ENCODE measurements at places on chromosomes 6 and 20.
A peak's percentile ranks its signal among the peaks of the same experiment; 100 is the strongest.

GRCh38 chr20:57450931-57451330, 59.7 kb downstream of the RBM38 start:
- H3K27me3 ChIP-seq = no peaks in the 10 kb centered on the region
- no peaks in the 10 kb centered on the region for H3K36me3 ChIP-seq
- DNase-seq = no peak
- peak overlapping the region; percentile 19 for H3K4me3 ChIP-seq
- H3K27ac ChIP-seq = no peak overlapping the region

DNA sequence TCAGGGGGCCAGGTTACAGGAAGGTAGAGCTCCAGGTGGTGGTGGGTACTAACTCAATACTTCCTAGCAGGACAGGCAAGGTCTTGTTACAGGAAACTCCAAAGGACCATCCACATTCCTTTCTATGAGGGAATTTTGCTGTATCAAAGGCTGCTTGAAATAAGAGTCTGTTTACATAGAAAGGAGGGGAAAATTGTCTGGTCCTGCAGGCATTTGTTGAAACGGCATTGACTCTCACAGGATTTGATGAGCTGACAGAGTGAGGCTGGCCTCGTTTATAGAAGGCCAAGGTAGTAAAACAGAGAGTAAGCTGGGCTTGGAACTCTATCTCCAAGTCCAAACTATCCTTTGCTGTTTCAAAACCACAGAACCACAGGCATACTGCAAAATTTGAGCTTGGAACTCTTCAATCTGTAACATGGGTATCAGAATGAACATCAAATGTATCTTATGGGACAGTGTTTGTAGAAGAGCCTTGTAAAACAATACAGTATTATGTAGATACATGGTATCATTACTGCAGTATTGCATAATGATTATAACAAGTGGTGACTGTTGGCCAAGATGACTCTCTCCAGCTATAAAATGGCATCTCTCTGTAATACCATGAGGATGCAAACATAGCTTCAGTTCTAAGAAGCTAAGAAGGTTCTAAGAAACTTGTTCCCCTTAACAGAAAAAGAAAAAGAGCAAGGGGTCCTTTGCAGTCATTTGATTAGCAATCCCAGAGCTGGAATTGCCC, 61.5 kb downstream of the TRAM2 start:
- peaks cover 3% of the 10 kb centered on the region for H3K36me3 ChIP-seq
- no peak overlapping the region for H3K4me3 ChIP-seq
- H3K27me3 ChIP-seq = no peaks in the 10 kb centered on the region
- no peaks in the 10 kb centered on the region for H3K4me1 ChIP-seq

GRCh38 chr6:16764188-16764950, 3.1 kb upstream of the ATXN1 start:
- no peak for DNase-seq
- peaks cover 34% of the 10 kb centered on the region for H3K4me1 ChIP-seq
- H3K27ac ChIP-seq = no peak overlapping the region
- H3K27me3 ChIP-seq = no peaks in the 10 kb centered on the region
- no peak overlapping the region for H3K4me3 ChIP-seq

DNA sequence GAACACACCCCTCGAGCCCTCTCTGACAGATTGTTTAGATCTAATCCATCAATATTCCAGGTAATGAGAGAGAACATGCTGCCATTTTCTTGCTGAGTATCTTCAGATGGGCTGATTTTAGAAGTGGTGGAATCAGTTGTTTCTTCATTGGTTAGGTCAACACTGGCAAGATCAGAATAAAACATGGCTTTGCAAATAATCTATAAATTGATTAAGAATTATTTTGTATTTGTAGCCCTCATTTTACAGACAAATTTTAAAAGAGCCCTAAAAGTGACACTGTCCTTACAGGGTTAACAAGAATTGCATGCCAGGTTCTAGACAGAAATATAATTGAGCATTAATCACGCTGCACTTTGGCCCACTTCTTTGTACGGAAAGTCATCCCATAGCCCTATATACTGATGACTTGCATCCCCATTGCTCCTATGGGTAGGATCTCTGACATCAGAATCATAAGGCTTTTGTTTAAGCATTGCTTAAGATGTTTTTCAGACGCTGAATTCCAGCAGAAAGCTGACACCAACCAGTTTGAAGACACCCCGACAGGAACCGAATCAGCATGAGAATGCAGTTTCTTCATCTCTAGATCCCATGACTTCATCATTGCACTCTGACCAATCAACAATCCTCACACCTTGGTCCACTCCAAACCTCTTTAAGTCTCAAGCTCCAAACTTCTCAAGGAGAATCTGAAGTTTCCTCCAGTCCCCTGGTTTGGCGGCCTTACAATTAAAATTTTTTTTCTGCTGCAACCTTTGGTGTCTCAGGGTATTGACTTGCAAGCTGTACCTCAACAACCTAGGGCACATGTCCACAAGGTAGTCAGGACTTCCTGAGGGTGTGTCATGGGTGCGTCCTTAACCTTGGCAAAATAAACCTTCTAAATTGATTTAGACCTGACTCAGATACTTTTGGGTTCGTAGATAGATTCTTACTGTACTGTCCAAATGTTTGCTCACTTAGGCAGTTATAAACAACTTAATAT, 7.8 kb downstream of the TDP2 start:
- peaks cover 3% of the 10 kb centered on the region for H3K36me3 ChIP-seq
- no peaks in the 10 kb centered on the region for H3K4me1 ChIP-seq
- no peak for DNase-seq
- no peaks in the 10 kb centered on the region for H3K27me3 ChIP-seq

DNA sequence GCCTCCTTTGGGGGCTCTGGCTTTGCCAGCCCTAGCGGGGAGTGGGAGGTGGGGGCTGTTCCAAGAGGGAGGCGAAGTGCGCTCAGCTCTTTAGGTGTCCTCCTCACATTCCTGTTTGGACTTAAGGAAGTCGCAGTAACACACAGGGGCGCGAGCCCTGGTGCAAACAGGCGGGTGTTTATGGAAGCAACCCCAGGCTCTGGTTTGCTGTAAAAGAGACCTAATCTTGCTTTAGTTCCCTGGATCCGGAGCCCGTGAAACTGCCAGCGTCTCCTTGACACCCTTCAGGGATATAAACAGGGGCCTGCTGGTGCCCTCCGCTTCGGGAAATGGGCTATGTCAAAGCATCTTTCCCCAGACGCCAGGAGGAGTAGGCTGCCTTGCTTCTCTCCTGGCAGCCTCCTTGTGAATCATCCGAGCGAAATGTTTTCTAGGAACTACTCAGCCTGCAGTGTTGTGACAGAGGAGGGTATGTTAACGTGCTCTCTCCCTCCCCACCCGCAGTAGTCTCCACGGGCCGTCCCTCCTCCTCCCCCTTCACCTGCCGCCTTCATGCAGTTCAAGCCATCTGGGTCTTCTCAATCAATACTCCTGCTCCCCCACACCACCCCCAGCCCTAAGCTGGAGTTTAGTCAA, 168.0 kb upstream of the LRFN2 start:
- H3K27ac ChIP-seq = no peak overlapping the region
- H3K36me3 ChIP-seq = no peaks in the 10 kb centered on the region
- H3K4me1 ChIP-seq = no peaks in the 10 kb centered on the region
- H3K27me3 ChIP-seq = peaks cover 2% of the 10 kb centered on the region

DNA sequence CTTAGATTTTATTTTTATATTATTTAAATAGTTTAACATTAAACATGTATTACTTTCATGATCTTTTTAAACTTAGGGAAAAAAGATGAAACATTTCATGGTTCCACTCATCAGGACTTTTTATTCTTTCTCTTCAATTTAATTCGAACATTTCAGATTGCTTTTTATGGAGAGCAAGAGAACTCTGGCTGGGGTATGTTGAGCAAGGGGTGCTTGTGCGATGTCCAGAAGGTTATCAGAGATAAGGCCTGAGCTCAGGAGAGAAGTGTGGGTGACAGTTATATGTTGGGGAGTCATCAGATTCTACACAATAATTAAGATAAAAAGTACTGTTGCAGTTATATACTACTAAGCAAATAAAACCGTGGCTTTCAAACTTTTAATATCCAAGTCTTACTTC, 37.5 kb downstream of the FKBP5 start:
- H3K4me3 ChIP-seq = no peak overlapping the region
- no peaks in the 10 kb centered on the region for H3K27me3 ChIP-seq
- no peak for DNase-seq
- H3K36me3 ChIP-seq = no peaks in the 10 kb centered on the region

DNA sequence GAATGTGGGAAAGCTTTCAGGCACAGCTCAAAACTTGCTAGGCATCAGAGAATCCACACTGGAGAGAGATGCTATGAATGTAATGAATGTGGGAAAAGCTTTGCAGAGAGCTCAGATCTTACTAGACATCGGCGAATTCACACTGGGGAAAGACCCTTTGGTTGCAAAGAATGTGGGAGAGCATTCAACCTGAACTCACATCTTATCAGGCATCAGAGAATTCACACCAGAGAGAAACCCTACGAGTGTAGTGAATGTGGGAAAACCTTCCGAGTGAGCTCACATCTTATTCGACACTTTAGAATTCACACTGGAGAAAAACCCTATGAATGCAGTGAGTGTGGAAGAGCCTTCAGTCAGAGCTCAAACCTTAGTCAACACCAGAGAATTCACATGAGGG, 8.7 kb downstream of the ZNF165 start:
- H3K4me1 ChIP-seq = no peaks in the 10 kb centered on the region
- no peaks in the 10 kb centered on the region for H3K36me3 ChIP-seq
- H3K27ac ChIP-seq = no peak overlapping the region
- H3K27me3 ChIP-seq = no peaks in the 10 kb centered on the region
- no peak for DNase-seq

DNA sequence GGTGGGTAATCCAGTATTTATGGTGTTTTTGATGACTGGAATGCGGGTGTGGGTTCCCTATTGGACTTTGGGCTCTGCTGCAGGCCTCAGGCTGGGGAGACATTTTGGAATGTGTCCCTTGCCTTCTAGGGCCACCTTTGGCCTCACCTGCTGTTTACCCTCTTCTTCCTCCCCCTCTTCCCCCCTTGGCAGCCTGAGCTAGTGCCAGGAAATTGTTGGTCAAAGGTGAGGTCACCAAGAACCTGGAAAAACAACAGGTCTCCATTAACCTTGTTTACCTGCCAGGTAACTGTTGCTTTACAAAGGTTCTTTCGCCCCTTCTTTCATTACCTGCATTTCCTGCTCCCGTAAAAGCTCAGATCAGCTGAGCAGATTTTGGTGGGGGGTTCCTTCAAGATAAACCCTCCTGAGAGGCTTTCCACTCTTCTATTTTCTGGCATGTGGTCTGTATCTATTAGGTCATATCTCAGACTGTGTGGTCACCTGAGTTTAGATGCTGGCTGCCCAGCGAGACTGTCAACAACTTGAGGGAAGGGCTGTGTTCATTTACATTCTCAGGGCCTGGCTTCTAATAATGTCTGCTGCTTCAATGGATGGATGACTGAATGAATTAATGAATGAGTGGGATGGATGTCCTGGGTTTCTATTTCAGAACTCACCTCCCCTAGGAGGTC, 34.7 kb downstream of the VEGFA start:
- no peak overlapping the region for H3K4me3 ChIP-seq
- H3K27ac ChIP-seq = no peak overlapping the region
- DNase-seq = no peak
- H3K36me3 ChIP-seq = no peaks in the 10 kb centered on the region
- no peaks in the 10 kb centered on the region for H3K27me3 ChIP-seq

GRCh38 chr20:19543101-19543500, 215.0 kb upstream of the RIN2 start:
- no peak for DNase-seq
- H3K4me1 ChIP-seq = no peaks in the 10 kb centered on the region
- no peak overlapping the region for H3K27ac ChIP-seq
- H3K36me3 ChIP-seq = no peaks in the 10 kb centered on the region
- H3K27me3 ChIP-seq = no peaks in the 10 kb centered on the region

DNA sequence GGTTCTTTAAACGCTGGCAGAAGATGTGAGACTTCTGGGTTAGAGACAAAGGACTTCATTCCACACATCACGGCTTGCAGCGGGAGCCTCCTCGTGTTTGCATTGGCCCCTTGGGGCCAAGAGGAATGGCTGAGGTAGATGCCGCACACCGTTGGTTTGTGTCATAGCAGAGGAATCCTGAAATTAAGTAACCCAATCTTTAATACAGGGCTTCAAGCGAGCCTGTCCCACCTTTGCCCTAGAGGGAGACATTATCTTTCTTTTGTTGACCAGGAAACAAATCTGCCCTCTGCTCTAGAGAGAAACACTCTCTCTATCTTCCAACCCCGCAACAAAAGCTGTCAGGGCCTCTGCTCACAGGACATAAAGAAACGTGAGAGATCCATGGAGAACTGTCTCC, 277.5 kb upstream of the ZFP64 start:
- H3K27ac ChIP-seq = no peak overlapping the region
- DNase-seq = no peak
- H3K4me1 ChIP-seq = no peaks in the 10 kb centered on the region
- no peaks in the 10 kb centered on the region for H3K27me3 ChIP-seq
- H3K36me3 ChIP-seq = no peaks in the 10 kb centered on the region

- DNase-seq = peak; percentile 15
- H3K4me3 ChIP-seq = no peak overlapping the region
- H3K4me1 ChIP-seq = peaks cover 50% of the 10 kb centered on the region
- peak overlapping the region; percentile 56 for H3K27ac ChIP-seq
- H3K27me3 ChIP-seq = no peaks in the 10 kb centered on the region
These were observed 26.0 kb upstream of the CCND3 start for GRCh38 chr6:41967312-41968287.
